ENCODE measurements at places on chromosomes 12 and 14.

DNA sequence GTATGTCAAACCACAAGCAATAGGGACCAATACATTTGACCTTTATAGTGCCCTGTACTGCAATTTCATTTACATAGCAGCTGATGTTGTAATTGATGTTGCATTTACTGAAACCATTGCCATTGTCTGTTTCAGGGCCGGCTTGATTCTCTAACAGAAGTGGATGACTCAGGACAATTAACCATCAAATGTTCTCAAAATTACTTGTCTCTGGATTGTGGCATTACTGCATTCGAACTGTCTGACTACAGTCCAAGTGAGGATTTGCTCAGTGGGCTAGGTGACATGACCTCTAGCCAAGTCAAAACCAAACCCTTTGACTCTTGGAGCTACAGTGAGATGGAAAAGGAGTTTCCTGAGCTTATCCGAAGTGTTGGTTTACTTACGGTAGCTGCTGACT is 216.0 kb downstream of the AKAP6 start:
- no peak for DNase-seq

DNA sequence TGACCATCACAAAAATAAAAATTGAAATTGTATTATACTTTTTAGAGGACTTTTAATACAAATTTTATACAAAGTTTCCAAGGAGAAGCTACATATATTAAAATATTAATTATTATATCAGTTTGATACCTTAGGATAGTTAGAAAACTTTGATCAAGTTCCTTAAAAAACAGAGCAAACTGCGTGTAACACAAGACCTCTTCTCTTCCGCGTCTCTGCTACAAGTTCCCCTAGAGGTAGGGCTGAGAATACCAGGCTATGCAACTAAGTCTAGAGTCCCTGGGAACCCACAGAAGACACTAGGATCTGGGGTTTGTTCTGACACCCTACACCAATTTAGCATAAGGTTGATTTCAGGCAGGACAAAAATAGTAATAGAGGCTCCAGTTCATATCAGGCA is 319.0 kb downstream of the FOXG1 start:
- DNase-seq: no peak

GRCh38 chr12:60724475-60724874 is 1128.6 kb downstream of the SLC16A7 start:
- DNase-seq: no peak

- DNase-seq: no peak
These were observed 619.4 kb downstream of the VRK1 start for GRCh38 chr14:97416550-97416949.

GRCh38 chr12:126434412-126434985 is 1369.3 kb downstream of the AACS start:
- no peak for DNase-seq

DNA sequence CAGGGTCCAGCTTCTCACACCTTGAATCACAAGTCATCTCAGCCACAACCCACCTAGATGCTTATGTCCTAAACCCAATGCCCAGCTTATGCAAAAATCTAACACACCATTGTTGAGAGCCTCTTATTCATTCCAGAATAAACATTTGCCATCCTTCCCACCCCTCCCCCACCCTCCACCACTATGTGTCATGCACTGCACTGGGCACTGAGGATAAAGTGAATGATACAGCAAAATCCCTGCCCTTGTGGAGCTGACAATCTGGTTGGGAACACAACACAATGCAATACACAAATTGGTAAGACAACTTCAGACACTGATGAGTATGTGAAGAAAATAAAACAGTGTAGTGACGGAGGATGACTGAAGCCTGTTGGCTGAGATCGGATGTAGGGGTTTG is 1.4 kb upstream of the GLTP start:
- no peak for DNase-seq

DNA sequence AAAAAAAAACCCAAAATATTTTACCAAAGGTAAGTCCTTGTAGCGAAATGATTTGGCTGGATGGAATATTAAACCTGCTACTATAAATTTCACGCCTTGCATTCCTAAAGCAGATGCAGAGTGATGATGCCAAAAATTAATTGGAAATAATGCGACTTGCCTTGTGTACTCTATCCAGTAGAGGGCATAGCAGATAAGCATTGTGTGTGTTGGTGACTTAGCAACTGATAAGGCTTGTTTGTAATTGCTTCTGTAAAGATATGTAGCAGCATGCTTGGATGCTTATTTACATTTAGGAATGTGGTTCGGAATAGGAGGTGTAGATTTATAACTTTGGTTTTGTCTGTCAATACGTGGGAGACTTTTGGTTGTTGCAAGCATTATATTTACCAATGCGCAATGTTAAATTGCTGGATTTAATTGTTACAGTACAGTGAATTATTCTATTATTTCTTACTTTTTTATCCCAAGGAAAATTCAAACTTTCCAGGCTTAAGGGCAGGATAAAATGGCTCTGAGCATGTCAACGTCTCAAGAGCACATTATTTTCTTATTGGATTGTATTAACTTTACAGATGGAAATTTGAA is 80.5 kb downstream of the TMEM260 start:
- DNase-seq: no peak

GRCh38 chr12:64273527-64274403 is 51.7 kb upstream of the KICS2 start:
- peak; percentile 10 for DNase-seq

- DNase-seq: no peak
These were observed 68.4 kb upstream of the PNMA1 start for GRCh38 chr14:73782623-73783022.

- DNase-seq: no peak
These were observed 4.1 kb downstream of the TPH2 start for GRCh38 chr12:71942703-71943102.

DNA sequence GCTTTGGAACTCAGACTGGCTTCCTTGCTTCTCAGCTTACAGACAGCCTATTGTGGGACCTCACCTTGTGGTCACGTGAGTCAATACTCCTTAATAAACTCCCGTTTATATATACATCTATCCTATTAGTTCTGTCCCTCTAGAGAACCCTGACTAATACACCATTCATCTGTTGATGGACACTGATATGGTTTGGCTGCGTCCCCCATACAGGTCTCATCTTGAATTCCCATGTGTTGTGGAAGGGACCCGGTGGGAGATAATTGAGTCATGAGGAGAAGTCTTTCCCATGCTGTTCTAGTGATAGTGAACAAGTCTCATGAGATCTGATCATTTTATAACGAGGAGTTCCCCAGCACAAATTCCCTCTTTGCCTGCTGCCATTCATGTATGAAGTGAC is 57.0 kb downstream of the OTOGL start:
- no peak for DNase-seq

- peak; percentile 57 for DNase-seq
These were observed 10.8 kb downstream of the SUOX start for GRCh38 chr12:56007564-56008559.

GRCh38 chr14:50569714-50570274 is 9.8 kb downstream of the ATL1 start:
- no peak for DNase-seq

- DNase-seq: no peak
These were observed 28.6 kb downstream of the AMN start for GRCh38 chr14:102951034-102951433.

GRCh38 chr14:32508281-32508680 is 179.2 kb downstream of the AKAP6 start:
- DNase-seq: no peak

DNA sequence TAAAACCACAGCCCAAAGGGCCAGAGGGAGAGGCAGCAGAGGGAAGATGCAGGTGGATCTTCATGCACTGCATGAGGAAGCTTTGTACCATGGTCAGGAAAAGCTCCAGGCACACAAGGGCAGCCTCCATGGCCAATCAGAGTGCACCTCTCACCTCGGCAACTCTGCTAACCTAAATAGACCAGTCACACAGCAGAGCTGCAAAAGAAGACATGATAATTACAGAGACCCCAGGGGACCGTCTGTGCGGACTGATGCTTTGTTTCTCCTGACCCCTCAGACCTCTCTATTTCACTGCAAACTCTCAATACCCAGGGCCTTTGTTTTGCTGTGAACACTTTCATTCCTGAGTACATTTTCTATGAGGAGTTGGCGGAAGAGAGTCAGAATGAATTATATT is 10.7 kb upstream of the TCL1B start:
- no peak for DNase-seq

GRCh38 chr12:113462117-113462774 is 9.4 kb downstream of the LHX5 start:
- DNase-seq: peak; percentile 42

DNA sequence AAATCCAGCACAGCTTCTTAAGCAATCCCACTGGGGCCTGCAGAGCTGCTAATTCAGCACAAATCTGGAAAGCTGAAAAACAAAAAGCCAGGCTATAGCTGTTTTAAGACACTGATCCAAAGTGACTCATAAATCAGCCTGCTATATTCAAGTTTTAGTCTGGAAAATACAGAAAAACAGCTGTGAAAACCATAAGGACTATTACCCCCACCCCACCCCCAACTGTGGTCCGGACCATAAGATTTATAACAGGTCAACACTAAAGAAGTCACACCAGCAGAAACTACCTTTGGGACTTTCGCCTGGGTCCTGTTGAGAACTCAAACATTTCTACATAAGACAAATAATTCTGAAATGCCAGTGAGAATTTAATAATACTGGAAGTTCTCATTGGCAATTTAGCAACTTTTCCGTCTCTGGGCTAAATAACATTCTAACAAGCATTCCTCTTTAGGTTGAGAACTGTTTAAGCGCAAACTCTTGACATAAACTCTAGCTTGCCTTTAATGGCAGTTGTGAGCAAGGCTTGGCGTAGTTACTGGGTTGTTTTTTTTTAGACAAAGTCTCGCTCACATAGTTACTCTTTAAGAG is 3.3 kb downstream of the LRIG3 start:
- DNase-seq: no peak

GRCh38 chr12:131084341-131085011 is 130.8 kb downstream of the ADGRD1 start:
- DNase-seq: no peak

DNA sequence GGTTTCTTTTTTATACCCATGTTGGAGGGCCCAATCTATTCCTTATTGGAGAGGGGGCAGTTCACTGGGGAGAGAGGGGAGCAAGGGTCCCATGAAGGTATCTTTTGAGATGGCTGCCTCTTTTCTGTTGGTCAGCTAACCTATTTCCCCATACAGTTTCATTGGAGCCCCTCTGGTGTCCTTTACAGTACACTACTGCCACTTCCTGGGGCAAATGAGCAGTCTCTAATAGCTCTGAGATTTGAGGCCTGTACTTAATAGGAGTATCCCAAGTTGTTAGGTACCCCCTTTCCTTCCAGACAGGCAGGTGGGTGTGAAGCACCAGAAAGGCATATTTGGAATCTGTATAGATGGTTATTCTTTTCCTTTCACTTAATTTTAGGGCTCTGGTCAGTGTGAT is 41.3 kb upstream of the RNU6-8 start:
- DNase-seq: no peak

DNA sequence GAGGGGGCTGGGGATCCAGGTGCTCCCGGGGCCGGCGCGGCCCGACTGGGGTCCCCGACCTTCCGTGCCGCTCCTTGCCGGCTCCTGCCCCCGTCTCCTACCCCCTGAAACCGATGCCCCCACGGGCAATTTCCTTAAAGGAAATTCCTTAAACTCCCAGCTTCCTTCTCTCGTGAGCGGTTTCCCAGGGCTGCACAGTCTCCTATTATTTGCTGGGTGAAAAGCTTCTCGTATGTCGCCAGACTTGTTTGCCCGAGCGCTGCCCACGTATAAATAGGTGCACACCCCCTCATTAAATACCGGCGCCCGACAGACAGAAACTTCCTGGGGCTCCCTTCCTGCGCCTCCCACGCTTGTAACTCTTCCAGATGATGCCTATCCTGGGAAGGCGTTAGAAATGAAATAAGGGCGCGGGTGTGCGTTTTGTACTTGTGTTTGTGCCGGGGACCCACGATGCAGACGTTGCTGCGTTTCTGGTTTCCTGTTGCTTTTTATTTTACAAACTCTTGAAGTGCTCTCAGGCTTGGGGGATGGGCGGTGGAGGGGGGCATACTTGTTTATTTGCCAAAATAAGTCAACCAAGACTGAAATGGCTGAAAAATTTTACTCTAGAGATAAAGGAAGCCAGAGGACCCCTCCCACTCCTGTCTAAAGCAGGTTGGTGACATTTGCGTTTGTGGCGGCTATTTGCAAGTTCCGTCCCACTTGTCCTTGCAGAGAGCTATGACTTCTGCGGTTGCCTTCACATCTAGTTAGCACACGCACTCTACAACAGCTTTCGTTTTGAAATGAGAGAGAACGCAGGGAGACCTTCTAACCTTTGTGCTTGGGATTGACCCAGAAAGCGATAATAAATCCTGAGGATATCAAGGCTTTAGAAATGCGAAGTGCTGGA is 1.0 kb downstream of the HIP1R start:
- no peak for DNase-seq
